Thymus (tissue), 14 donors: ENCODE measurements at places on chromosomes 7 and 10. TPM values are rescaled to one million over a fixed set of nuclear protein-coding genes. Genes with fewer than 3 reads are reported as not detected.

DNA sequence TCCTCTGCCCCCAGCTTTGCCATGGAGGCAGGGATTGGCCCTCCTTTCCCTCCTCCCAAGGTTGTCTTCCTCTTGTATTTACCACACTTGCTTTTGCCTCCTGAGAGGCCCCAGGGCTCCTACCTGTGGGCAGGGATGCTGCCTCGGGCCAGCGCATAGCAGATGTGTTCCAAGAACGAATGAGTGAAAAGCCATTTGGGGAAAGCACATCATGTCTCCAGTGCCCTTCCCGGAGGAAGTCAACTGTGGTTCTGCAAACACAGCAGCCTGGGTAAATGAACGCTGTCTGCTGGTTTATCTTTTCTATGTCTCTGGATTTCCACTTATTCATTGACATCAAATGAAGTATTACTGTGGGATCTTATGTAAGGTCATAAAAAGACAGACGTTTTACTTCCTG is 161.7 kb downstream of the FANK1 start:
- DNase-seq: no peak
- no peaks in the 10 kb centered on the region for H3K27me3 ChIP-seq
- no peak overlapping the region for H3K27ac ChIP-seq
- no peaks in the 10 kb centered on the region for H3K4me1 ChIP-seq

GRCh38 chr7:69599286-69599954 is 1.1 kb downstream of the AUTS2 start:
- DNase-seq: no peak
- H3K27me3 ChIP-seq: peaks cover 43% of the 10 kb centered on the region
- no peaks in the 10 kb centered on the region for H3K36me3 ChIP-seq
- H3K27ac ChIP-seq: no peak overlapping the region
- peaks cover 23% of the 10 kb centered on the region for H3K4me1 ChIP-seq

DNA sequence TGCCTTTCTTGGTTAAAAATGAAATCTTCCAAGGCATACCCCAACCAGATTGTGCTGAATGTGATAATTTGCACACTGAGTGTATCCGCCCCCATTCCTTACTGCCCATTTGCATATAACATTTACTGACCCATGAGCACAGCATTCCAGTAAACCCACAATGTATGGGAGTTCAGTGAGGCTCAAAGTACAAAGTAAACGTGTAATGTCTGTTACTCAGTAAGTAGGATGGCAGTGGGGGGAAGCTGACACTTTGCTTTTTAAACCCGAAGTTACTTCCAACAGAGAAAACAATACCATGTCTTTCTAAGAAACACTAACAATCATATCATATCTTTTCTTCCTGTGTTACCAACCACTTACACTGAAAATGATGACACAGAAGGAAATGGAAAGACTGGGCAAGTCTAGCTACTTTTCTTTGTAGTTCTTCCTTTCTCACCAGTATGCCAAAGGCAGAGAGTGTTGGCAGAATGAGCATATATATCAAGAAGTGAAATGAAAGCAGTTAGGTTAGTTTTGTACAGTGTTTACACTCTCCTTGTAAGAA is 27.1 kb upstream of the SOSTDC1 start:
- H3K27me3 ChIP-seq: no peaks in the 10 kb centered on the region
- H3K4me1 ChIP-seq: no peaks in the 10 kb centered on the region
- no peak overlapping the region for H3K27ac ChIP-seq
- no peaks in the 10 kb centered on the region for H3K36me3 ChIP-seq

- H3K36me3 ChIP-seq: no peaks in the 10 kb centered on the region
- H3K4me1 ChIP-seq: no peaks in the 10 kb centered on the region
- H3K27me3 ChIP-seq: no peaks in the 10 kb centered on the region
- no peak overlapping the region for H3K27ac ChIP-seq
- no peak overlapping the region for H3K4me3 ChIP-seq
- no peak for DNase-seq
Observed at GRCh38 chr10:71250405-71250804, 38.0 kb downstream of the UNC5B start.

- DNase-seq: peak; percentile 52
- no peaks in the 10 kb centered on the region for H3K36me3 ChIP-seq
- no peak overlapping the region for H3K4me3 ChIP-seq
- no peaks in the 10 kb centered on the region for H3K4me1 ChIP-seq
Observed at GRCh38 chr7:156614434-156615264, 25.9 kb upstream of the RNF32 start.

DNA sequence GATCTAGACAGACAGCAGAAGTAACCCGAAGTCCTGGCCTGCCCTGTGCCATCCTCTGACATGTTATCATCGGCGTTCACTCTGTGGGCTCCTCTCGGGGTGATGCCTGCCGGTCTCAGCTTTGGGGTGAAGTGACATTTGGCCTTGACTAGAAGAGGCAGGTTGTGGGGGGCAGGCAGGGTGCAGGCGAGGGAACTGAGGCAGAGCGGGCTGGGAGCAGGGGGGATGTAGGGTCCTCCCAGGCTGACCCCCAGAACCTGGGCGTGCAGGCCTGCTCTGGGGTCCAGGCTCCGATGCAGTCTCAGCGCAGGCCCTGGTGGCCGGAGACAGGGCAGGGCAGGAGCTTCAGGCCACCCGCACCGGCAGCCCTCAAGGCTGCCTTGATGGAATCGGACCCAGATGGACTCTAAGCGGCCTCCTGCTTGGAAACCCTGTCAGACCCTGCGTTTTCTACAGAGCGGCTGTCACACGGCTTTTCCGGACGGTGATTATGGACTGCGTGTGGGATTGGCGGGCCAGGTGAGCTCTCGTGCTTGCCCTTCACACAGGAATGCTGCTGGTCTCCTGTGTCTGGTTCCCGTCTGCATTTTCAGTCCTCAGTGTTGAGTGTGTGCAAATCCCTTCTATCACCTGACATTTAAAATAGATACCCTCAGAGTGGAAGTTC is 842 bp upstream of the JAKMIP3 start:
- H3K4me3 ChIP-seq: no peak overlapping the region
- no peaks in the 10 kb centered on the region for H3K4me1 ChIP-seq
- H3K36me3 ChIP-seq: no peaks in the 10 kb centered on the region
- no peak for DNase-seq

DNA sequence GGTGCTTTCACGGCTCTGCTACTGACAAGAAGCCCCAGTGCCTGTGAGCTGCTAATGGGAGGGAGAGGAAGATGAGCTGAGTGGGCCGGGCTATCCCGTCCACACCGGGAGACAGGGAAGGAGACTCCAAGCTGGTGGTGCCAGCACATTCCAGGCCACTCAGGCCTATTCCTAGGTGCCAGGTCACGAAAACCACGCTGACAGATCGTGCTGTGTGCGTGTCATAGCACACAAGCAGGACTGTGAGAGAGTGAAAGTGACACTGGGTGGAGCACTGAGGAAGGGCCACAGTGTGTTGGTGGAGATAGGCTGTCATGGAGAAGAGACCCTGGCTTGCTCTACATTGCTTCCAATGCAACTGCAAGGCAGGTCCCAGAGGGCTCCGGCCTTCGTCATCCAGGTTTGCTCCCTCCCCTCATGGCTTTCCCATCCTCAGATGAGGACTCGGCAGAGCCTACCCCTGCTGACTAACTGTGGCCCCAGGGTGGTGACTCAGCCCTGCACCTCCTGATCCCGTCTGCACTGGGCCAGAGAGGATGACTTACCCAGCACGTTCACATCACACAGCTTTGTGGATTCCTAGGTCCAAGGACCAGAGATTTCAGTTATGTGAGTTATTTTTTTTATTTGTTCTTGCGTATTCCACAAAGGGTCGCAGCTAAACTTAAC is 167.3 kb downstream of the EGFR start:
- no peaks in the 10 kb centered on the region for H3K4me1 ChIP-seq
- no peaks in the 10 kb centered on the region for H3K27me3 ChIP-seq
- no peaks in the 10 kb centered on the region for H3K36me3 ChIP-seq

DNA sequence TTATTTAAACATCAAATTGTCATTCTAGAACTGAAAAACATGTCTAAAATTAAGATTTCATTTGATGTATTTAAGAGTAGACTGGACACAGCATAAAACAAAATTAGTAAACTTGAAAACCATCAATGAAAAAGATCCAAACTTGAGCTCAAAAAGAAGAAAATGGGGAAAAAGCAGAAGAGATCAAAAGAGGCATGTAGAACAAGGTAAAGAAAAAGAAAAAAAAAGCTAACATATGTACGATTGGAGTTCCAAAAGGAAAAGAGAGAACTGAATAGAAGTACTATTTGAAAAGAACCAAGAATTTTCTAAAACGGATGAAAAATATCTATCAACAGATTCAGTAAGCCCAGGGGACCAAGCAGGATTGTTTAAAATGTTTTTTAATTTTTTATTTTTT is 3.6 kb downstream of the FBXL13 start:
- H3K4me1 ChIP-seq: peaks cover 3% of the 10 kb centered on the region
- no peak overlapping the region for H3K4me3 ChIP-seq
- H3K27me3 ChIP-seq: no peaks in the 10 kb centered on the region

GRCh38 chr7:7953806-7954205 is 14.8 kb upstream of the GLCCI1 start:
- no peaks in the 10 kb centered on the region for H3K4me1 ChIP-seq
- no peak overlapping the region for H3K4me3 ChIP-seq
- no peaks in the 10 kb centered on the region for H3K27me3 ChIP-seq
- no peak overlapping the region for H3K27ac ChIP-seq
- no peaks in the 10 kb centered on the region for H3K36me3 ChIP-seq

DNA sequence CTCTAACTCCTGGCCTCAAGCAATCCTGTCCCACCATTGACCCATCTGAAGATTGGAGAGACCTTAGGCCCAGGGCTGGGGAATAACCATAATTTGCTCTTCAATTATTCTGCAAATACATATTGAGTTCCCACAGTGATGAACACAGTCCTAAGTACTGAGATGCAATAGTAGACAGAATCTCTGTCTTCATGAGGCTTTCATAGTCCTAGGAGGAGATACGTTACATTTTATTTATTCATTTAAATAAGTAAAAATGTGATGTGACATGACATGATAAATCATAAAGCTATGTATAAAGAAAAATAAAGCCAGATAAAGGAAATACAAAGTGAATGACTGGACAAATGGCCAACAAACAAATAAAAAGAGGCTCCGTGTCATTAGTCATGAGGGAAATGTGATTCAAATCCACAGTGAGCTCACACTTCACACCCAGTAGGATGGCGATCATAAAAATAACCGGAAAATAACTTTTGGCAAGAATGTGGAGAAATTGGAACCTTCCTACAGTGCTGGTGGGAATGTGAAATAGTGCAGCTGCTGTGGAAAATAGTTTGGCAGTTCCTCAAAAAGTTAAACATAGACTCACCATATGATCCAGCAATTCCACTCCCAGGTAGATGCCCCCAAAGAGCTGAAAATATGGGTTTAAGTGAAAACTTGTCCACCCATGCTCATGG is 52.1 kb upstream of the JCAD start:
- DNase-seq: no peak
- H3K27me3 ChIP-seq: peaks cover 5% of the 10 kb centered on the region
- no peak overlapping the region for H3K4me3 ChIP-seq
- no peaks in the 10 kb centered on the region for H3K4me1 ChIP-seq
- H3K36me3 ChIP-seq: no peaks in the 10 kb centered on the region

- H3K27me3 ChIP-seq: no peaks in the 10 kb centered on the region
- peaks cover 8% of the 10 kb centered on the region for H3K4me1 ChIP-seq
- no peak for DNase-seq
- H3K36me3 ChIP-seq: peaks cover 32% of the 10 kb centered on the region
Observed at GRCh38 chr7:73701357-73701995, 18.0 kb downstream of the STX1A start.

- H3K27ac ChIP-seq: no peak overlapping the region
- no peak for DNase-seq
- H3K36me3 ChIP-seq: no peaks in the 10 kb centered on the region
- no peak overlapping the region for H3K4me3 ChIP-seq
- no peaks in the 10 kb centered on the region for H3K4me1 ChIP-seq
Observed at GRCh38 chr10:133072720-133073390, 14.9 kb upstream of the ADGRA1 start.

- no peak overlapping the region for H3K27ac ChIP-seq
- peaks cover 16% of the 10 kb centered on the region for H3K27me3 ChIP-seq
- H3K4me3 ChIP-seq: no peak overlapping the region
Observed at GRCh38 chr7:102317231-102318059, 30.8 kb downstream of the SH2B2 start.

DNA sequence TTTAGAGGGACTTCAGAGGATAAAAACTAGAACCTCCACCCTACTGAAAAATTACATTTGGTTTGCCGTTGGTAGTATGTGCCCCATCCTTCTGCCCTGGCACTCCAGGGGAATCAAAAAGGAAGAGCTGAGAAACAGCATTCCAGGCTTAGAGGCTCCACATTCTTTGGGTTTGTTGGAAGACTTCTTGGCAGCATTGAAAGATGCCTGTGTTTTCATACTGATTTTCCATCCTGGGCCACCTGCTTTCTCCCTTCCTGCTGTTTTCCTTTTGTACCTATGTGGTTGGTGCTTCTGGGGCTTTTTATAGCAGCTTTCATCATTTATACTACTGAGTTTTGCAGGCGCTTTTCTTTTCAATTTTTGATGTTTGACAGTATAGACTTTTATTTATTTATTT is 61.7 kb downstream of the AUTS2 start:
- no peaks in the 10 kb centered on the region for H3K4me1 ChIP-seq
- no peaks in the 10 kb centered on the region for H3K27me3 ChIP-seq
- H3K4me3 ChIP-seq: no peak overlapping the region
- no peak overlapping the region for H3K27ac ChIP-seq
- H3K36me3 ChIP-seq: no peaks in the 10 kb centered on the region

GRCh38 chr10:112950714-112951358 is 789 bp downstream of the TCF7L2 start:
- H3K36me3 ChIP-seq: no peaks in the 10 kb centered on the region
- H3K27ac ChIP-seq: peak overlapping the region; percentile 85
- peak; percentile 45 for DNase-seq
- H3K27me3 ChIP-seq: peaks cover 31% of the 10 kb centered on the region

DNA sequence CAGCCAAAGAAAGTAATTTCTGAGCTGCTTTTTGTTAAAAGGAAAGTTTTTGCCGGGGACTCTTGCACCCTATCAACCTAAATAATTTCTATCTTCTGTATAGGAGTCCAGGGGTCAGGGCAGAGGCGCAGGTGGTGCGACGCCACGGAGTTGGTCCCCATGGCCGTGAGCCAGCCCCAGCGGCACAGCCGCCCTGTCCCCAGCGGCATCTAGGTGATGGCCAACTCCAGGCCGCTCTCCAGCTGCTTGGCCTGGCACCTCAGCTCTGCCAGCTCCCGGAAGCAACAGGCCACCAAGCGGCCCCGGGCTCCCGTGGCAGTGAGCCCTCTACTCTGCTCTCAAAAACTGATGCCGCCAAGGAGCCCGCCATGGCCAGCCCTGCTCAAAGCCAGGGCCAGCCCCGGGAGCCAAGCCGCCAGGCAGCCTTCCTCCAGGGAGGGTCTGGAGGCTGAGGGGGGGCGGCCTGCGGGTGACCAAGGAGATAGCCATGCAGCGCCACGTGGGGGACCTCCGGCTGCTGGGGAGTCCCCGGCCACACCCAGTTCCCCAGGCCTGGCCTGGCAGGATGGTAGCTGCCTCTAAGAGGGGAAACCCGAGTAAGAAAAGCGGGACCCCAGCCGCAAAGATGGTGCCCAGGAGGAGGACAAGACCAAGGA is 22.8 kb upstream of the LANCL2 start:
- H3K4me1 ChIP-seq: no peaks in the 10 kb centered on the region
- no peaks in the 10 kb centered on the region for H3K36me3 ChIP-seq
- H3K27me3 ChIP-seq: peaks cover 2% of the 10 kb centered on the region
- H3K27ac ChIP-seq: no peak overlapping the region
- DNase-seq: no peak

The ADARB2 gene
- 2.5 TPM for total RNA-seq

The WNT16 gene
- total RNA-seq: 0.05 TPM

The CCDC7 gene
- 31.0 TPM for total RNA-seq

The MRLN gene
- 0.47 TPM for total RNA-seq

The CCSER2 gene
- 35.8 TPM for total RNA-seq

The SYT15B gene
- 0.42 TPM for total RNA-seq

The CCL24 gene
- total RNA-seq: 0.19 TPM
